ENCODE measurements at places on chromosomes 2 and 18.

DNA sequence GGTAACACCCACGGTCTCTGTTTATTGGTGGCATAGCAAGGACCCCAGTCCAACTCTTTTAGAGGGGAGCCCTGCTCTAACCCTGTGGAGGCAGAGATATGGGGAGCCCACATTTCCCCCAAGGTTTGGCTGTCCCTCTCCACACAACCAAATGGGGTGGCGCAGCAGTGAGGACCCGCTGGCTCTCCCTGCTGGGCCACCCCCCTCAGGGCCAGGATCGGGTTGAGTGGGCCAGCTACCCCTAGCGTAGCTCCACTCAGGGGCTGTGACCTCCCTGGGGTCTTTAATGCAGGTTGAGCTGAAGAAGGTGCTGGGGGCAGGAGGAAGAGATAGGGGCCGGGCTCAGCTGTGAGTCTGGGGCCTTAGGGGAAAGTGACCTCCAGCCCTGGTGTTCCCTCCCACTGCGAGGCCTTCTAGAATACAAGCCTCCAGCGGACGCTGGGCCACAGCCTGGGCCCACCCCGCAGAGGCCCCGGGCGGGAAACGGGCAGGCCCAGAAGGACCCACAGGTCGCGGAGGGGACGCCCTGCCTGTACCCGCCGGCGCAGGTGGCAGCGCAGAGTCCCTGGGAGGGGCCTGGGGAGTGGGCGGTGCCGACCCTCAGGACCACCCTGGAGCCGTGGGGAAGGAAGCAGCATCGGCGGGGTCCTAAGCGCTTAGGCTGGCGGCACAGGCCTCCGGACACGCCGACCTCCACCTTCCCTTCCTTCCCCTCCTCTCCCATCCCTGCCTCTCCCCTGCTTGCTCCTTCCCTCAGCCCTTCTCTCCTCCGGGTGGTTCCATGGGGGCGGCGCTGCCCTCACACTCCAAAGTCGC is 9.6 kb downstream of the CROCC2 start:
- DNase-seq: no peak

GRCh38 chr2:16525265-16525887 is 140.3 kb downstream of the CYRIA start:
- DNase-seq: no peak

- no peak for DNase-seq
These were observed 247.4 kb downstream of the FBXO15 start for GRCh38 chr18:73900106-73900835.

DNA sequence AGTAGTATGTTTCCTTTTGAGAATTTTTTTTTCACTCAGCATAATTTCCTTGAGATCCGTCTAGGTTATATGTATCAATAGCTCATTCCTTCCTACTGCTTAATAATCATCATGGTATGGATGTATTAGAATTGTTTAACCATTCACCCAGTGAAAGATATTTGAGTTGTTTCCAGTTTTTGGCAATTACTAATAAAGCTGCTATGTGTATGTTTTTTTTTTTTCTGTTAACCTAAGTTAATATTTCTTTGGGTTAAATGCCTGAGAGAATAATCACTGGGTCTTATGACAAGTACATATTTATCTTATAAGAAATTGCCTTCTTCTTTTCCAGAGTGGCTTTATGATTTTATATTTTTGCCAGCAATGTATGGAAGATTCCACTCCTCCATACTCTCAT is 96.4 kb upstream of the ST6GAL2 start:
- no peak for DNase-seq

- no peak for DNase-seq
These were observed 69.4 kb upstream of the ARHGAP28 start for GRCh38 chr18:6659963-6660725.

DNA sequence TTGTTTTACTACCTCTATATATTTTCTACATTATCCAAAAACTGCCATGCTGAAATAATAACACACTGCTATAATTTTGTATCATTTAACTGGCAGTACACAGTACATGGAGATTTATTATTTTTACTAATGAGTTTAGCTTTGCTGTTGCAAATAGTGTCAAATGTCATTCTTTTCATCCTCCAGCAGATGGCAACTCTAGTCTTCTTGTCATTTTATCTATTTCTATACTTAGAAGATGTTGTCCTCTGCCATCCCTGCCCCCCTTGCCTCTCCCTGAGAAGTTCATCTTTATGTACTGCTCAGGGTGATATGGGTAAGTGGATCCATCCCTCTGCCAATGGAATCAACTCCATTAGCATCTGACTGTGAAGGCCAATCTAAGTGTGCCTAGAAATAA is 21.7 kb upstream of the LRRTM1 start:
- no peak for DNase-seq

DNA sequence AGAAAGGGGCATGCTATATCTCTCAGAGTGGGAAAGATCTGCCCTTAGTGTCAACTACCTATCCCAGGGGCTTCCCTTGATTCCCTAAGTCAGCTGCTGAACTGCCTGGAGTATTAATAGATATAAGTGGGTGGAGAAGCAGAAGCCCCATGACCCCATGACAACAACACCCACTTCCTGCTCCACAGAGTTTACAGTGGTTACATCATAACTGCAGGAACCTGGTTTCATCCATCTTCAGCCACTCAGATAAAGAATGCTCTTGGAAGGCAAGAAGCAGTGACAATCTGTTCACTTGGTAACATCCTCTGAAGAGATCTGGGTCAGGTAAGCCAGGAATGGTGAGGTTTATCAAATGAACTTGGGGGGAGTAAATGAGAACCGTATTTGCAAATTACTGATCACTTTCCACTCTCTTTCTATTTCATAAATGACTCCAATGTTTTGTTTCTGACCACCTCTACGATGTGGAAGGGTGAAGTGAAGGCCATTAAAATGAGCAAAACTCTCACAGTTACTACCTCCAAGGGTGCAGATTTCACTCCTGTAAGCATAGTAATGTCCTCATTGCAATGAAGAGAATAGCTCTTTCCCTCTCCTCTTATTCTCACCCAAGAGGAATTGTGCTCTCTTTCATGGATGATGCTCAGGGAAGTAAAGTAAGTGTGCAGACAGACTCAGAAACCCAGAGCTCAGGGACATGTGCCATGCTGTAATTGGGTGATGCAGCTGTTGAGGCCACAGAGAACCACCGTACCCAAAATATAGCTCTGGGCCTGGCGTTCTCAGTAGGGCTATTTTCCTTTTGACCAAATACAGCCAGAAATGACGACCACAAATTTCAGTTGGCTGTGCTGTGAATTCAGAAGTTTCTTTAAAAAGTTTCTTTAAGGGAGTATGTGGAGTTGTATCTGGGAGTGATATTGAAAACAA is 192.8 kb upstream of the APCDD1 start:
- DNase-seq: no peak

DNA sequence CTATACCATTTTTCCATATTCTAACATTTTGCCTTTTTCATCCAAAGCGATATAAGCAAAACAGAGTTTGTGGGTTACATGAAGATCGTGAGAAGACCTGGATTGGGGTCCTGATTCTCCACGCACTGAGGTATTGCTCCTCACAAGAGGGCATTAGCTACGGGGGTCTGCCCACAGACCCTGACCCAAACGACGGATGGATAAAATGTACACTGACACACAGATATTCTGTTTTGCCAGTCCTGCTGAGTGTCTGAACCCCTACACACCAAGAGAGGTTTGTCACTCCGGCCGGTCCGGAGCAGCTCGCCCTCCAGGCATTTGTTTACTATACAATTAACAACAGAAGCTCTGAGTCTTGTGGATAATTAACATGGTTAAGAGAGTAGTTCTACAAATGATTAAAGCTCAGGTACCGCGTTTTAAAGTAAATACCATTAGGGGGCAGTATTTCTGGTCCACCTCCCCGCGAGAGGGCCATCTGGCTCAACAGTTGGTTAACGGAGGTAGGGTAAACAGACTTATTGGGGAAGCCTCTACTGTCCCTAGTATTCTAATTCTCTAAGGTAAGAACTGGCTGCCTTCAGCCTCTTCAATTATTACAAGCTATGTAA is 28.4 kb downstream of the SCYGR8 start:
- DNase-seq: no peak

DNA sequence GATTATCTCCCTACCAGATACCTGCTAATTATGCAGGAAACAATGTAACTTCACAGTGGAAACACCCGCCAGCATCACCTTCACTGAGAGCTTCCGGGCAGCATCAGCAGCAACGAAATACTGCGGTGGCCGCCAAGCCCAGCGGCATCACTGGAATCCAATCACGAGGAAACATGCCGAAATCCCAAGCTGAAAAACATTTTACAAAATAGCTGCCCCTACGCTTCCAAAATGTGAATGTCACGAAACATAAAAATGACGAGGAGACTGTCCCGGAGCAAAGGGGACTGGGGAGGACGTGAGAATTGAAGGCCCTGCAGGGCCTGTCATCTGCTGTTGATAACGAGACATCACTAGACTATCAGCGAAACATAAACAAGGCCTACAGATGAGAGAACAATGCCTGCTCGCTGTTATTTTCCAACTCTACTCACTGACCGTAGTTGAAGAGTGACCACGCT is 82.6 kb downstream of the HDAC4 start:
- no peak for DNase-seq

- no peak for DNase-seq
These were observed 499.0 kb downstream of the CPS1 start for GRCh38 chr2:211055438-211055837.

- no peak for DNase-seq
These were observed 361.8 kb upstream of the MEIS1 start for GRCh38 chr2:66073172-66073571.

GRCh38 chr18:27956001-27956640 is 220.8 kb downstream of the CDH2 start:
- no peak for DNase-seq

DNA sequence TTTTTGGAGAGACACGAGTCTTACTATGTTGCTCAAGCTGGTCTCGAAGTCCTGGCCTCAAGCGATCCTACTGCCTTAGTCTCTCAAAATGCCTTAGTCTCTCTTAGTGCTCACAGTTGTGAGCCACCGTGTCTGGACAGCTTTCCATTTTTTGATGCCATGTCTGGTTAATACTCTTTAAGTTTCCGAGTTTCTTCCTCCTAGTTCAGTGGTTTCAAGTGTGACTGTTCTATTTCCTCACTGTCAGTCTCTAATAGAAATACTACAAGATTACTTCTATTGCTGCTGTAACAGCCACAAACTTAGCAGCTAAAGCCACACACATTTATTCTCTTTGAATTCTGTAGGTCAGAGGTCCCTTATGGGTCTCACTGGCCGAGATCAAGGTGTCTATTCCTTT is 125.1 kb upstream of the MGAT5 start:
- no peak for DNase-seq

GRCh38 chr2:214203744-214204289 is 207.0 kb upstream of the VWC2L start:
- no peak for DNase-seq

DNA sequence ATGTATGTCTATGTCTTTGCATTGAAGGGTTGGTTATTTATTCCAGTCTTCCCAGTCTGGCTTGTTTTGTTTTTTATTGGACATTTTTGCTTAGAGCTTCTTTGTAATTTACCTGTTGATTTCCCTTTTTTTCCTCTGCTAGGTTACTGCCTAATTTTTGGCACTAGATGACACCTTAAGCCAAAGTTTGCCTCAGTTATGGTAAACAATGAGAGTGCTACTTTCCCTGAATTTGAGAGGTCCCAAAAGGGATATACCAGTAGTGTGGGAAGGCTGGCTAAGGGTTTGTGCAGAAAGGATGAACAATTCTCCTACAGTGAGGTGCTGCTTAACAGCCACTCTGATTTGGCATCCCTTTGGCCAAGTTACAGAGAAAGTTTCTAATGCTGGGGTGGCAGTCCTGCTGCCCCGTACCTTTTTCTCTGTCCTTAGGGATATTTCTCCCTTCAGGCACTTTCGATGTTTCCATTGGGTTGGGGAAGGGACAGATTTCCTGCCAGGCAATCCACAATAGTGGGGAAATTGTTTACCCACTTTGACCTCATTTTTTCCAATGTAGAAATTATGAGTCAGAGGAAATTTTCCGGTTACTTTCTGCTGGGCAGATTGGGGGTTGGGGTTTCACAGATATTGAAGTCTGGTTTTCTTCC is 354.9 kb downstream of the PTPRM start:
- no peak for DNase-seq

DNA sequence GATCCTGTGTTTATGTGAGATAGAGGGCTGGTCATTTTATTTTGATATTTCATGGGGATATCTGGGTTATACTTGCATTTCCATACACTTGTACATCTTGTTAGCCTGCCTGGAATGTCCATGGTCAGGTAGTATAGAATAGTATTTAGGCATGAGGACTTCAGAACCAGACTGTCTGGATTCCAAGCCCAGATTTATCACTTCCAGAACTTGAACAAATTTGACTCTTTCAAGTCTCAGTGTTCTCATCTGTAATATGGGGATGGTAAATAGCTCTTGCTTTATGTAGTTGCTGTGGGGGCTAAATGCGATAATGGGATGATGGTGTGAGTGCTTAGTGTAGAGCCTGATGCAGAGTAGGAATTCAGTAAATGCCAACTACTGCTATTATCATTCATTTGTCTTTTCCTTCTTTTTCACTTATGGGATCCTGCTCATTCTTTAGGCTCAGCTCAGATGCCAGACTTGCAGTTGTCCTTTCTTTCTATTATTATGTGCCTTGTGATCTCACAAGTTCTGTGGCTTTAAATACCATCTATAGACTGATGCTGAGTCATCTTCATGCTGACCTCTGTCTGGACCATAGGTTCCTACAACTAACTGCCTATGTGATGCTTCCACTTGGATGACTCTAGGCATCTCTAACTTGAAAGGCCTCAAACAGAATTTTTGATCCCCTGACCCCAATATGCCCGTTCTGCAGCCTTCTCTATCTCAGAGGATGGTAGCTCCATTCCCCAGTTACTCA is 67.4 kb downstream of the POLE4 start:
- no peak for DNase-seq
